Stimulated activated CD8-positive, alpha-beta memory T cell treated with anti-CD3 and anti-CD28 coated beads, Interleukin-15, amount 100 ng/mL, for 24 hours (primary cell): ENCODE measurements at places on chromosomes 2 and 18.

DNA sequence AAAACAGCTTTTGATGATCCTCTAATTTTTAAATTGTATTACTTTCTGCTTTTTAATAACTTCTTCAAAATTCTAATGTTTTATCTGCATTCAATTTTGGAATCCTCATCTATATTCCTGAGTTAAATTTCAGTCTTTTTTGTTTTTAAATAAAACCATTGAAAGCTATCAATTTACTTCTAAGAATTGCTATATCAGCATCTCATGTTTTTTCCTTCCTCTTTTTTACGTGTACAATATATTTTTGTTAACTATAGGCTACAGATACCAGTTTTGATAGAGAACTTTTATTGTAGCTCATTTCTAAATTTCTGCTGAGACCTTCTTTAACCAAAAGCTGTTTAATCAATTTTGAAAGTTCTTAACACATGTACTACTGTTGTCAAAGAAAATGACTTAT, 84.5 kb downstream of the SS18 start:
- no peak for DNase-seq

DNA sequence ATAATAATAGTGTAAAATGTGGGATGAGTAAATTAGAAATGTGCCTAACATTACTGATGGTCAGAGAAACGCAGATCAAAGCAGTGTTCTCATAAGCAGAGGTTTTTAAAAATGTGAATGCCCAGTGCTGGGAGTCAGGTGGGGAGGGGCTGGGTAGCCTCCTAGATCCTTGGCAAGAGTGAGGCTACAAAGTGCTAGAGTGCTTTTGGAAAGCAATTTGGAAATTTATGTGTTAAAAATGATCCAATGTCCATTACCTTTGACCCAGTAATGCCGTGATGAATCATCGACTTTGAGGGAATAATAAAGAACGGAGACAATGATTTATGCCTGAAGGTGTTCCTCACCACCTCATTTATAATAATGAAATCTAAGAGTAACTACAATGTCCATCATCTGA, 44.9 kb upstream of the TWIST2 start:
- no peak for DNase-seq

- DNase-seq: no peak
These were observed 31.8 kb downstream of the TDRD15 start for GRCh38 chr2:21155365-21156136.

GRCh38 chr18:31044926-31045325, 2.4 kb upstream of the DSC3 start:
- DNase-seq: no peak

DNA sequence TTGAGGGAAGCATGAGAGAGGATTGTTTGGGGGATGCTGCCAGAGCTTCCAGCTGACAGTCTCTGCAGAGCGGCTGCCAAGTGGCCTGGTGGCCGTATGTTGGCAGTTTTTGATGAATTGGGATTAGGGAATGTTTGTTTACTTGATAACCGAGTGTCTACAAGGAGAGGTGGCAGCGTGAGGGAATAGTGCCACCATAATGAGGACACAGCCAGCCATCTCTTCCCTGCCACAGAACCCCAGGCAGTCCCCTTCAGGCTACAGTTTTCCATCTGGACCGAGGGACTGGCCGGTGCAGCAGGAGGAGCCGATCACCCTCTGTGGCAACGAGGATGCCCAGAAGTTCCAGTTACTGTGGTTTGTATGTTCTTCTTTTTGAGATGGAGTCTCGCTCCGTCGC, 55.2 kb downstream of the TRAPPC12 start:
- no peak for DNase-seq

- no peak for DNase-seq
These were observed 343.5 kb downstream of the RBM43 start for GRCh38 chr2:150917961-150918713.

DNA sequence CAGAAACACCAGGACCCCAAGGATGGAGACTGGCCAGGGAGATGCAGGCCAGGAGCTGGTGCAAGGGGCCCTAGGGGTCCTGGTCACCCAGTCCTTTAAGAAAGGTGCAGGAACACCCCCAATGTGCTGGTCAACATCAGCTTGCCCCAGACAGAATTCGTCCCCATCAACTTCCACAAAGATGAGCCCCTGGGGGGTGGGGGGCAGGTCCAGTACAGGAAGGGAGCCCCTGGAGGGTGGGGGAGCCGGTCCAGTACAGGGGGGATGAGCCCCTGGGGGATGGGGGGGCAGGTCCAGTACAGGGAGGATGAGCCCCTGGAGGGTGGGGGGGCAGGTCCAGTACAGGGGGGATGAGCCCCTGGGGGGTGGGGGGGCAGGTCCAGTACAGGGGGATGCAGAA, 160.7 kb upstream of the SALL3 start:
- no peak for DNase-seq

DNA sequence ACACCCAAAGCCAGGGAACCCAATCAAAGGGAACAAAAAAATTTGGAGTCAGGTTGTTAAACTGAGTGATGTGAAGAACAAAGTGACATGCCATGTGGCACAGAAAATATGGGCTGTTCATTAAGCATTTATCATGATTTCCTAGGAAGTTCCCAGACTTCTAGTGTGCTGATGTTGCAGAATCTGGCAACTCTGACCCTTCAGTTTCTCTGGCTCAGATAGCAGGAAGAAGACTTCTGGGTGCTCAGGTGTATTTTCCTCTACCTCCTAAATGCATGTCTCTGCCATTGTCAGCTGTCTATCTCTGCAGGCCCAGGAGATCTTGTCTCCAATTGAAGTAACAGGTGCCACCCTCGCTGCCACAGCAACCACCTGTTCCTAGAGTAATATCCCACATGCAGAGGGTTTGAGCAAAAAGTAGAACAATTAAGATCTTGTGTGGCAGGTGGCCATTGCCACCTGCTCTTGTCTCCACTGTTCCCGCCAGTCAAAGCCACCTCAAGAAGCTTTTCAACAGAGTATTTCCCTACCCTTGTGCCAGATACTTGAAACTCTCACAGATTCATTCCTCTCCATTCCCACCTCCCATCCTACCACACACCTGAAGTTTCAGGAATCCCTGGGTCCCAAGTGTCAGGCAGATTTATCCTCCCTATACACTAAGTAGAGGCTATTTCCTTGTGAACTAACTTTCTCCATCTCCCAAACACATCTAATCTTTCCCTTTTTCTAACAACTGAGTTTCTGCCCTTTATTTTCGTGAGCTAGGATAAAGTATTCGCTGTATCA, 533.7 kb upstream of the CHAC2 start:
- no peak for DNase-seq

DNA sequence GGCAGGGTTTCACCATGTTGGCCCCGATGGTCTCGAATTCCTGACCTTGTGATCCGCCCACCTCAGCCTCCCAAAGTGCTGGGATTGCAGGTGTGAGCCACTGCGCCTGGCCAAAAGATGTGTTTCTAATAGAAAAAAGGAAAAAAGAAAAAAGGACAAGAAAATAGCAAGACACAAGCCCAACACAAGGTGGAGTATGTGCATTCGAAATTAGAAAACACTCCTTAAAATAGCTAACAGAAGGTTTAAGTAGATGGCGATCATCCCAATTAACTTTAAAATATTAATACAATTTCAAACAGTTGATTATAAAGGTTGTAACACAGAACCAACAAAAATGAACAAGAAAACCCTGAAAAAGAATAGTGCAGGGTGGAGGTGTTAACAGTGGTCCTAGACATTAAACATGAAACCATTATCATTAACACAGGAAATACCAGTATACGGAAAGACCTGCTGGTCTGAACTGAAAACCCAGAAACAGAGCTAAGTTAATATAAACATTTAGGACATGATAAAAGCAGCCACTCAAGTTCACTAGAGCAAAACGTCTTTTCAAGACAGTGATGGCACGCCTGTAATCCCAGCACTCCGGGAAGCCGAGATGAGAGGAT, 57.9 kb downstream of the HDLBP start:
- no peak for DNase-seq

DNA sequence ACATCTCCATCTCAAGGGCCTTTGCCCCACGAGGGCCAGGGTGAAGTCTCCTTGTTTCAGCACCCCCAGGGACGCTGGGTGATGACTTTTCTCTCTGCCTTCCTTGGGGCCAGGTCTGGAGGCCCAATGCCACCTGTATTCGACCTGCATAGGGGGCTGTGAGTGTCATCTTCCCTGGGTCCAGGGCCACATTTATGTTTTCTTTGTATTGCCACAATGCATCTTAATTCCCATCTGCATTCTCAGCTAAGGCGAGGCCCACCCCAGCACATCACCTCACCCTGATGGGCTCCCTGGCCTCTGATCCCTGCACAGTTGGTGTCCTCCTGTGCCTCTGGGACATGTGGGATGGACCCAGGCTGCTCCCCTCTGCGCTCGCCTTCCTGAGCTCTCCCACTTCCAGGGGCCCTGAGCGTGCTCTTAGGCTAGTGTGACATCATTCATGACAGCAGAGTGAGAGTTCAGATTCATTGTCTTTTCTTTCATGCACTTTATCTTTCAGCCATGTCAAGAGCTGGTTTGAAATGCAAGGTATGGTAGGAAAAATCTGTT, 122.0 kb upstream of the COPS8 start:
- DNase-seq: no peak

GRCh38 chr2:149449017-149449416, 118.6 kb downstream of the LYPD6 start:
- DNase-seq: no peak

DNA sequence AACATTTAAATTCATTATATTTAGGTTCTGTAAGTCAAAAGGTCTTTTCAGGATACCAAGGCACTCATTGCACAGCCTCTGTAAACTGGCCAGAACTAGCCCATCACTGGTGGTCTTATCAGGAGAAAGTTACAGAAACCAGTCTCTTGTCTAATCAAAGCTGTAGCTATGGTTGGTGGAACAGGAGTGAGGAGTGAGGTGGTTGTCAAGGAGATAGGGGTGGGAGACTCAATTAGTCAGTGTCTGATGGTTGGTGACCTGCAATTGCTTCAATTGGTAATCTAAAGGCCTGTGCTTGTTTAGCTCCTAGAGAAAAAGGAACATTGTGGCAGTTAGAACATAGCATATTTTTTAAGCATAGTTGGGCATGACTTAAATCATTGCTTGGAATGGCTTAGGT, 458.6 kb upstream of the CDH2 start:
- DNase-seq: no peak
